ENCODE measurements at places on chromosomes 7 and 10. TPM values are rescaled to one million over a fixed set of nuclear protein-coding genes. Genes with fewer than 3 reads are reported as not detected.

- no peaks in the 10 kb centered on the region for H3K4me1 ChIP-seq
- H3K36me3 ChIP-seq: no peaks in the 10 kb centered on the region
- H3K27ac ChIP-seq: no peak overlapping the region
- no peaks in the 10 kb centered on the region for H3K27me3 ChIP-seq
- no peak overlapping the region for H3K4me3 ChIP-seq
Measured at GRCh38 chr7:96314402-96315124, 7.3 kb downstream of the SLC25A13 start.

DNA sequence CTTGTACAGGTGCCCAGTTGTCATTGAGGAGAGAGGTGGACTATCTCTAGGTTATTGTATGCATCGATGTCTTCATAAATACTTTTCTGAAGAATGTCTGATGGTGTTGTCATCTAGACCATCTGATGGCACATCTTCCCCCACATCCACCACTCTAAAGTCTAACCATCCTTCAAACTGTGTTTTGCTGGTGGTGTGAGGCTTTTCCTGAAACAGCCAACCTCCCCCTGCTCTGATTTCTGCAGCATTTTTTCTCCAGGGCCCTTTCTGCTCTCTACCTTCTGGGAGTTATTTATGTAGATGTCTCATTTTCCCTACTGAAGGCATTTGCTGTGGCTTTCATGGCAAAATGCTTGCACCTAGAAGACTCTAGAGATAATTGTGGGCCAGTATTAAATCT lies 1.5 kb downstream of the PLCE1 start:
- H3K27me3 ChIP-seq: peaks cover 41% of the 10 kb centered on the region
- peaks cover 4% of the 10 kb centered on the region for H3K4me1 ChIP-seq
- DNase-seq: no peak
- H3K4me3 ChIP-seq: no peak overlapping the region

DNA sequence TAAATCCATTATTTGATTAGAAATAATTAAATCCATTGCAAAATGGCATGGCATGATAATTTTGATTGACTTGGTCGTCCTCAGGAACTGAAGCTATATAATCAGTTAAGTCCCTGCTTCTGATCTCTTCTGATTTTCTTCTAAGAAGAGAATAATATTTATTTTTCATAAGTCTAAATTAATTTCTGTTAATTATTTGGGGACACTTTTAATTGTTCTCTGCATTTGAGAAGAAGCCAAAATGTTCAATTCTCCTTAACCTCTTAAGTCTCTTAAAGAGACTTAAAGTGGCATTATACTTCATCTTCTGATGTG lies 67.2 kb downstream of the CAV1 start:
- peaks cover 10% of the 10 kb centered on the region for H3K4me1 ChIP-seq
- no peak for DNase-seq
- no peak overlapping the region for H3K27ac ChIP-seq
- H3K36me3 ChIP-seq: no peaks in the 10 kb centered on the region

DNA sequence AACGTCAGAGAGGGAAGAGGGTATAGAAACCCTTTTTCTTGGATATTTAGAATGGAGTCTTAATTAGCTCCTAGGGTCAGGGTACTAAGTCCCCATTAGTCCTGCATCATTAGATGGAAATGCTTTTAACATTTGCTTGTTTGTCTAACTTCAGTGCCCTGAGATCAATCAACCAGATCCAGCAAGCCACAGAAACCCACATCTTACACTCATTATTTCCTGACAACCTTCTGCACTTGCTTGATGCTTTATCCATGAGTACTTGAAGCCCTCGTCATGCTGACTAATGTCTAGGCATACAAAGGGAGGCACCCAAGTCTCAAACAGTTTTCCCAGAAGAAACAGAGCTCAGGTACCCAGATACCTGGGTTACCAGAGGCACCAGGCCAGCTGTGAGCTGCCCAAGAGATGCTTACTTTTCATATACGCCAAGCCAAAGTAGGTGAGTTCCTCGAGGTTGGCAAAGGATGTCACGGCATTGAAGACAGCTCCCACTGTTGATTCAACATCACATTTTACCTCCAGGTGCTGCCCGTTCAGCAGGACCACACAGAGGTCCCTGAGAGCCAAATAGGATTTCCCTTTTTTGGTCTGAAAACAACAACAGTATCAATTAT lies 42.7 kb downstream of the FRMPD2 start:
- H3K36me3 ChIP-seq: no peaks in the 10 kb centered on the region
- H3K4me3 ChIP-seq: no peak overlapping the region
- no peak for DNase-seq

Gene ASB4
- not detected for polyA plus RNA-seq
